Cardiac muscle cell (in vitro differentiated cells and primary cell): ENCODE measurements at places on chromosomes 13 and 19. TPM values are rescaled to one million over a fixed set of nuclear protein-coding genes. Genes with fewer than 3 reads are reported as not detected.

The ERICH4 gene
- total RNA-seq, result not detected in 2 replicates

The NR1H2 gene
- 58.4 and 60.1 TPM in 2 replicates for total RNA-seq

GRCh38 chr13:44989941-44990340 lies 603 bp downstream of the GPALPP1 start:
- peaks cover 14% of the 10 kb centered on the region for H3K4me1 ChIP-seq
- peaks cover 6% of the 10 kb centered on the region for H3K36me3 ChIP-seq
- H3K4me3 ChIP-seq, result peak overlapping the region; percentile 93
- H3K27me3 ChIP-seq, result no peaks in the 10 kb centered on the region
- DNase-seq, result peak; percentile 5
- H3K27ac ChIP-seq, result peak overlapping the region; percentile 98

GRCh38 chr19:54271106-54271505 lies 9.8 kb downstream of the LILRB2 start:
- no peak overlapping the region for H3K27ac ChIP-seq
- peaks cover 15% of the 10 kb centered on the region for H3K27me3 ChIP-seq
- no peak overlapping the region for H3K4me3 ChIP-seq
- H3K36me3 ChIP-seq, result no peaks in the 10 kb centered on the region
- DNase-seq, result no peak

GRCh38 chr13:88602786-88603777 lies 931.9 kb downstream of the SLITRK5 start:
- no peak for DNase-seq
- no peaks in the 10 kb centered on the region for H3K36me3 ChIP-seq
- H3K4me1 ChIP-seq, result no peaks in the 10 kb centered on the region
- no peak overlapping the region for H3K27ac ChIP-seq
- no peaks in the 10 kb centered on the region for H3K27me3 ChIP-seq

The SYNE4 gene
- 6.2 and 6.3 TPM in 2 replicates for total RNA-seq

- H3K4me3 ChIP-seq, result no peak overlapping the region
- no peak overlapping the region for H3K27ac ChIP-seq
- no peaks in the 10 kb centered on the region for H3K4me1 ChIP-seq
These were observed 91.3 kb downstream of the KCNRG start for GRCh38 chr13:50106559-50106958.

DNA sequence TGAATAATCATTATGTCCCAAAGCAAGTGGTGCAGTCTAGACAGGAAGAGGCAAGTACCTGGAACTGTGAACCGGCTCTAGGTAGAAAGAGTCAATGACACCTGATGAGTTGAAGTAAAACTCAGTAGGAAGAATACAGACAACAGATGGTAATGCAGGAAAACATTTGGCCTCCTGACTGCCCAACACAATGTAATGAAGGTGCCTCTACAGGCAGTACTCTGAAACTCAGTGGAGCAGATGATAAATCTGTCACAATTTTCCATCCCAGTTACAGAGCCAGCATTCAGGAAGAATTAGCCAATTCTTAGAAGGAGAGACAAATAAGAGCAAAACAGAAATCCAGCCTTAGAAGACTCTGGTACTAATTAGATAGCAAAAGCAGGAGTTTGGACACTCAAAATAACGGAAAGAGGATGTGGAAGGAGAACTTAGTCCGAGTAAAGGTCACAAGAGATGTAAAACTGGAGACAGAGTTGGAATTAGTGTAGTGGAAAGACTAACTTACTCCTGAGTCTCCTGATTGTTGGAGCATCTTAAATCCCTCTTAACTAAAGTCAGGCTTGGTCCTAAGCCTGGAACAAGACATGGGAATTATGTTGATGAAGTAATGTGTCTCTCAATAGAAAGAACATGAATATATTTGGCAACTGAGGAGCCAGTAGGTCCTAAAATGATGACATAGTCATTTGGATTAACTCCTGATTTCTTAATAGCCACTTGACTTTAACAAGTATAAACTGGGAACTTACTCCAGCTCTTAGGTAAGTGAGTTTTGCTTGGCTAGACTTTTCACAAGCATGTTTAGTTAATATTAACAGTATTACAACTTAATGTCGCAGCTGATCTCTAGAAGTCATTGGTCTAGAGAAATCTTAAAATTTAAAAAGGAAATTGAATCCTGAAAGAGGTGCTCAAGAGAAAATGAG lies 457.3 kb upstream of the MIR17HG start:
- no peaks in the 10 kb centered on the region for H3K4me1 ChIP-seq
- no peak overlapping the region for H3K4me3 ChIP-seq
- H3K27ac ChIP-seq, result no peak overlapping the region
- no peak for DNase-seq
- H3K36me3 ChIP-seq, result no peaks in the 10 kb centered on the region

The ZMYM2 gene
- total RNA-seq, result 53.9 and 82.1 TPM in 2 replicates

DNA sequence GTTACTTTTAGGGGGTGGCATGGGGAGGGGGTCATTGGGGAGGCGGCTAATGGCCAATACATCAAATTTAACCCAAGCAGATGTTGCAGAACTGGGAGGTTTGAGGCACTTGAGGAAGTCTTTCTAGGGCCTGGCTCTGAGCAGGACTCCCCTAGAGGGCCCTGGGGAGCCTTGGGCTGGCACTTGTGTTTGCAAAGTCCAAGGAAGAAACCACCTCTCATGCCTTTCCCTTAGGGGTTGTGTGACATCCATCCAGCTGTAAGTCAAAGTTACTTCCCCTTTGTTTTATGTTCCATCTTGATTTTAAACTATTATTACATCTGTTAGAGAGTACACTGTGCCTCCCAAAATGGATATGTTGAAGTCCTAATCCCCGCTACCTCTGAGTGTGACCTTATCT lies 159.9 kb downstream of the KATNAL1 start:
- H3K4me3 ChIP-seq, result no peak overlapping the region
- H3K27me3 ChIP-seq, result no peaks in the 10 kb centered on the region
- no peaks in the 10 kb centered on the region for H3K36me3 ChIP-seq
